Fibroblast of skin of right biceps (primary cell): ENCODE measurements at places on chromosomes 16 and 17.

DNA sequence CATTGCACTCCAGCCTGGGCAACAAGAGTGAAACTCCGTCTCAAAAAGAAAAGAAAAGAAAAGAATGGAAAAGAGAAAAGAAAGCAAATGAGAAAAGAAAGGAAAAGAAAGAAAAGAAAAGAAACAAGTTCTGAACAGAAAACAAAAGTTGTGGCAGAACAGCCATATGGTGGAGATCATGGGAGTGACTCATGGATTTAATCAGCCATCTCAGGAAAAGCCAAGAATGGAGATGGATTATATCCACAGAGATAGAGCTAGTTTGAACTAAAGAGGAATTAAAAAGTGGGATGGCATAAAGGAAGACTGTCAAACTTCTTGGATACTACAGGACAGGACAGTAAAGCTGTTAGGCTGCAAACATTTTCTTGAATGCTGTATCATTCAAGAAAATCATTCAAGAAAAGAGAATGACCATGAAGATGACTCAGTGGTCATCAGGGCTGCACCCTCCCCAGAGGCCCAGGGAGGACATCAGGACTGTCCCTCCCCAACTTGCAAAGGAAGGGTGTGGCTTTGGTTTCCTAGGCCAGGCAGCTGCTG is 120.6 kb downstream of the USP22 start:
- peak; percentile 68 for DNase-seq

GRCh38 chr17:79019632-79020584 is 4.1 kb upstream of the C1QTNF1 start:
- DNase-seq: peak; percentile 70

DNA sequence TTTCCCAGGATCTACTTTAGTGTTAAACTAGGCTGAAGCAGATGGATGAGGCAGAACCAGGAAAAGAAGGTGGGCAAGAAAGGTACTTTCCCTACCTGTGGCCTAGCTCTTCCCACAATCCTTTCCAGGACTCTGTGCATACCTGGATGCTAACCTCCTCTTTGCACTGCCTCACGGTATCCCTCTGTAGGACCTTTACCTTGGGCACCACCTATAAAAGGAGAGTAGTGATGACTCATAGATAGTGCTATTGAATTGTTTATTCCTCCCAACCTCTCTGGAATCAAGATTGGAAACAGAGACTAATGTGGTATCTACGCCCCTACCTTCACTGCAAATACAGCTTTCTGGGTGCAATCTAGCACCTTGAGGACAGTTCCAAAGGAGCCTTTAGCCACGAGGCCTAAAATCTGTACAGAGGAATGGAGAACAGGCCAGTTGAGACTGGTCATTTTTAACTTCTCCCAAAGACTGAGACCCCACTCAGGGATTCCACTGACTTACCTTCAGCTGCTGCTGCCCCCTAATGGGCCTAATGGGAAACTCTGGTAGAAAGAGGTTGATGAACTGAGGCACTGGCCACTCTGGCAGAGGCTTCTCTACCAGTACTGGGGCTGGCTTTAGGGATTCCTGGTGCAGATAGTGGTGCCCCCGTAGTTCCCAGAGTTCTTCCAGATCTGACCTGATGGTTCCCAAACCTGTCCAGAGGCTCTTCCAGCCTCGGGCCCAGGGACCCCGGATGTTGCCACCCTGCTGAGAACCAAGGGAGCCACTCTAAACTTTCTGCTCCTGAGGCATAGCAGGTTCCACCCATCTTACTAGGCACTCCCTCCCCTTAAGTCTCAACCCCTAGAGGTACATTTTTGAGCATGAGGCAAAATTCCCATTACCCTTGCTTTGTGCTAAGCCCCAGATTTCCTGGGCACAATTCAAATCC is 781 bp downstream of the RSKR start:
- DNase-seq: peak; percentile 31

DNA sequence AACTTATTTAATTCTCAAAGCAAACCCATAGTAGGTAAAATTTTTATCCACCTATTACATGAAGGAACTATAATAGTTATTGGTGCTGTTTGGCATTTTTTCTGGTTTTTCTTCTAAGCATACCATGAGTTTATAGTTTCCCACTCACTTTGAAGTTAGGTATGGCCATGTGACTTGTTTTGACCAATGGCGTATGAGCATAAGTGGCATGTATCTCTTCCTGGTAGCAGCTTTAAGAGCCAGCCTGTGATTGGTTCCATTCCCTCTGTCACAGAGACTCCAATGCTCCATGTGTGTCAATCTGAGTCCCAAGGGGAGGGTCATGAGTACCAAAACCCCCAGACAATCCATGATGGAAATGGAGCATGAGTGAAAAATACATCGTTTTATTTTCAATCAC is 282.9 kb upstream of the N4BP1 start:
- no peak for DNase-seq

DNA sequence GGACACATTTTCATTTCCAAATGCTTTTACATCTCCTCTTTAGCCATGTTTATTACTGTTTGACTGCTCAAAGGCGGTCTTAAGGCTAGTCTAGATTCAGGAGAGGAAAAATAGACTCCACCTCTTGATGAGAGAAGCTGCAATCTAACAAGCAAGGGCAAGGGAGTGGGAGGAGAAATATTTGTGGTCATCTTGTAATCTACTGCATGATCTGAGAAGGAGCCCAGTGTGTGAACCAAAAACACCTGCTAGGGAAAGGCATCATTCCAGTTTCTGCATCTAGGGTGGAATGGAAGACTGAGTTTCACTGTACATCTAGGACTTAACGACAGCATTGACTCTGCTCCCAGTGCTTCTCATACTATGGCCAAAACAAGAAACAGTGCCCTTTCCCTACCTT is 232.2 kb upstream of the HS3ST3A1 start:
- DNase-seq: no peak

DNA sequence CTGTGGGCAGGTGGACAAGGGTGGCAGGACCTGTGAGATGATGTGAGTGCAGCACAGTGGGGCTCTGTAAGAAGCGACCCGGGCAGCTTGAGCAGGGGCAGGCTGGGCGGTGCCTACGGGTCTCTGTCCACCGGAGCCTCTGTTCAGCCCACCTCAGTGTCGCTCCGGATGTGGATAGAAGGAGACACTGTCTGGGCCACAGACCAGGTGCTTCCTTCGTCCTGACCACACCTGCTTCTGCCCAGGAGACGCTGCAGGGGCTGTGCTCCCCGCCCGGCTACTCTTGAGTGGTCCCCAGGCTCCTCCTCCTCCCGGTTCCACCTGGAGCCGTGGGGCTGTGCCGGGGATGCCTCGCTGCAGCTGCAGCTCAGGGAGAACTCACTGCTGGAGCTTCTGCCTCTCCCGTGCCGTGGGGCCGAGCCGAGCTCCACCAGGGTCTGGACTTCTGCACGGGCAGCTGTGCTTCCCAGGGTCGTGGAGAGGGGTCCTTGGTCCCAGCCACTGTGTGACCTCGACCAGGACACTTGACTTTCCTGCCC is 21.5 kb downstream of the METRNL start:
- DNase-seq: no peak

DNA sequence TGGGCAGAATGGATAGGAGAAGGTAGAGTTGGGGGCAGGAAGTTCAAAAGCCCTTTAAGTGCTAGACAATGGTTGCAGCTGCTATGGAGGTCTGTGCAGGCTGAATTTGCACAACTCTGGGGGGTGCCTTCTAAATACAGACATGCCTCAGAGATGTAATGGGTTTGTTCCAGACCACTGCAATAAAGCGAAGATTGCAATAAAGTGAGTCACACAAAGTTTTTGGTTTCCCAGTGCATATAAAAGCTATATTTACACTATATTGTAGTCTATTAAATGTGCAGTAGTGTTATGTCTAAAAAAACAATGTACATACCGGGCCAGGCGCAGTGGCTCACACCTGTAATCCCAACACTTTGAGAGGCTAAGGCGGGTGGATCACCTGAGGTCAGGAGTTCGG is 60.5 kb upstream of the MYOCD start:
- peak; percentile 88 for DNase-seq

DNA sequence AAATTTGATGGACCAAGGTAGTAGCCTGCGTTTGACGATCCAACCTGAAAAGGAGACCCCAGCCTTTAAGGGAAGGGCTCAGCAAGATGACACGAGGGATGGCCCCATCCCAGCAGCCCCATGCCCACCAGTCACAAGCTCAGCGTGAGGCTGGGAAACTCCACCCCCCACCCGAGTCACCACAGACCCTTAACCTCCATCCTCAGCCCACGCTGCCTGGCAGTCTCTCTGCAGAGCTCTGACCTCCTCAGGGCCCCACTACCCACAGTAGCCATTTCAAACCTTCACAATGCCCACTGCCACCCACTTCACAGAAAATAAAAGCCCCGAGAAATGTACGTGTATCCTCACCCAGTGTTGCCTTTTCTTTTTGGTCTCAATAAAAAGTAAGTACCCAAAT is 18.7 kb downstream of the USP36 start:
- DNase-seq: no peak

- DNase-seq: no peak
Measured at GRCh38 chr16:52050418-52050817, 496.5 kb downstream of the TOX3 start.

- DNase-seq: no peak
Measured at GRCh38 chr16:28259091-28259780, 33.1 kb upstream of the SBK1 start.

DNA sequence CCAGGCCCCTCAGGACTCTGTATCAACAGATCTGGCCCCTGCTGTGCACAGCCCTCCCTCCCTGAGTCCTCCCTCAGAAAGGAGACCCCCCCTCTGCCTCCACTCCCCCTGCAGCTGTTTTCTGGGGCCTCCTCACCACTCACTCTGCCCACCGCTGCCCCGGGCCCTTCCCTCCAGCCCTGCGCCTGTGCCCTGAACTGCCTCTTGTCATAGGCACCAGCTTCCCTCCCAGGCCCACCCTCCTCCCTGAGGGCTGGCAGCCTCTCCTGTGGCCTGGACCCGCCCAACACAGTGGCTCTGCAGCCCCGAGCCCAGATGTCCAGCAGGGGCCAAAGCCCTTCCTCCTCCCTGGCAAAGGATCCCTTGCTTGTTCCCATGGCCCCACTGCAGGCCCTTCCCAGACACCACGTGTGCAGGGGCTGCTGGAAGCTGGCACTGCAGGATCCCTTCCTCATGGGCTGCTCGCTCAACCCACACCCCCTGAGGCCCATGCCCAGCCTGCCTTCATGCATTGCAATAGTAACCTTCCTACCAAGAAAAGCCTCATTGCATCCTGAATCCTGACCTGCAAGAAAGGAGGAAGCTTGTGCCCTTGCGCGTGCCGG is 25.8 kb downstream of the GNPTG start:
- DNase-seq: no peak

DNA sequence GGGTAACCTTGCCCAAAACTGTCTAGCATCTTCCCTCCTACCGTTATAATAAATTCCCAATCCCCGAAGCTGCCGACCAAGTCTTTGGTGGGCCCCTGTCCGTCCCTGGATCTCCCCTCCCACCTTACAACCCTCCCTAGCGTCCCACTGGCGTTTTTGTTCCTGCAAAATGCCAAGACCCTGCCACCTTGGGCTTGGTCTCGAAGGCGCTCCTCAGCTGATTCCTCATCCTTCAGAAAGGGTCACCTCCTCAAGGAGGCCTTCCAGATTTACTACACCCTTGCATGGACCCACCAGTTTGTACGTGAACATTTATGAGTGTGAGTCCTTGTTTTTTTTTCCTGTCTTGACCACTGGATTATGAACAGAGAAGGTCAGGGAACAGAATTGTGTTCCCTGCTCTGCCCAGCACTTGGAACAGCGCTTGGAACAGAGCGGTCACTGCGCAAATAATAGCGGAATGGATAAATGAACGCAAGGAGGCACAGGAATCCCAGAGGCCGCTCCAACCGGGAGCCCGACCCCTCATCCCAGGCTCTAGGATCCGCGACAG is 926 bp upstream of the GFER start:
- DNase-seq: no peak

GRCh38 chr16:31141489-31142108 is 6.1 kb upstream of the PRSS8 start:
- no peak for DNase-seq

GRCh38 chr17:36001862-36002603 is 680 bp upstream of the CCL15 start:
- DNase-seq: no peak

DNA sequence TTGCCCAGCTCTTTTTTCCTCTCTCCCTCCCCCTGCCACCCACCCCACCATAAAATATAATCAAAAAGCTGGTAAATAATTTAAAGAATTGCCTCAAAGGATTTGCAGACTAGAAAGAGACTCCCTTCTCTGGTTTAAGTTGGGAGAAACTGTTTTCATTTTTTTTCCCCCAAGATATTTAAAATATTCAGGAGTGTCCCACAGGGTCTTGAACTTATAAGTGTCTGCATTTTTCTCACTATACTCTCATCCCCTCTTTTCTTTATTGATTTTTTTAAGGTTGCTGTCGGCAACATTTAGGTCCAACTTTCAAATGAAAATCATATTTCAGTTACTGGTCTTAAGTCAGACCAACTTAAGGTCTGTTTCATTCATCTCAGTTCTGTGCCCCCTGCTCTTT is 210.2 kb downstream of the MSI2 start:
- DNase-seq: peak; percentile 33

GRCh38 chr17:72717276-72717675 is 375.2 kb downstream of the SLC39A11 start:
- DNase-seq: no peak

DNA sequence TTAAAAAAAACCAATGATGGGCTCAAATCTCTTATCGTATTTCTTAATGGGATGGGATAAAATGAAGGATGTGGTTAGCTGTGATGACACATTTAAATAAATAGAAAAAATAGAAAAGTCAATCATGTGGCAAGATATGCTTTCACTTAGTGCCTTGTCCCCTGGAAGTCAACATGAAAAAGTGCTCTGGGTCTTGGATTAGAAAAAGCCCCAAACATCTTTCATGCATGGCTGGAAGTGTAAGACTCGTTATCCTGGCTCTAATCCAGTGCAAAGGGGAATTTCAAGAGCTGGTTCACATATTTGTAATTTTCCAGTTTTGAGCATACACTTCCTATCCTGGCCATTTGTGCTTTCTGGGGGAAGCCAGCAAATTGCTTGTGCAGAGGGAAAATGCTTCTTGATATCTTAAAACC is 160.9 kb downstream of the MAP2K6 start:
- DNase-seq: peak; percentile 89

- DNase-seq: peak; percentile 81
Measured at GRCh38 chr17:50060951-50061712, 5.2 kb downstream of the ITGA3 start.

GRCh38 chr17:78276098-78276887 is 44.9 kb downstream of the TMEM235 start:
- DNase-seq: no peak

GRCh38 chr17:80225230-80225629 is 5.0 kb downstream of the SLC26A11 start:
- no peak for DNase-seq

GRCh38 chr16:14263011-14263410 is 191.9 kb downstream of the MRTFB start:
- DNase-seq: no peak
